ENCODE measurements at places on chromosomes 3 and 15.

GRCh38 chr15:97759363-97759762, 201.1 kb upstream of the ARRDC4 start:
- DNase-seq, result no peak

DNA sequence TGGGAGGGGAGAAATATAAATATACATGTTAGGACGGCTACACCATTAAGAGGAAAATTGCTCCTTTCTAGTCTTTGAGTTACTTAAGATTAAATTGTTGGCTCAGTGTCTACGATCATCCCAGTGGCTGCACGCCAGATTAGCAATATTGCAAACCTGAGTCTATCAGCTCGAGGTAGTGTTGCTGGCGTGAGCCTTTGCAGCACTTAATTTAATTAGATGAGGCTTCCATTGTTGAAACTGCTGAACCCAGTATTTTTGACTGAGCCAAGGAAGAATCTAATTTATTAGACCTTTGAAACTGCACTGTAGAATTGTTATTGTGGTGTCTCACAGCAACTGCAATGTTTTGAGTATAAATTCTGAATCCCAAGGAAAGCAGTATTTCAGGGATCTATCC, 782.4 kb upstream of the ROBO1 start:
- no peak for DNase-seq

DNA sequence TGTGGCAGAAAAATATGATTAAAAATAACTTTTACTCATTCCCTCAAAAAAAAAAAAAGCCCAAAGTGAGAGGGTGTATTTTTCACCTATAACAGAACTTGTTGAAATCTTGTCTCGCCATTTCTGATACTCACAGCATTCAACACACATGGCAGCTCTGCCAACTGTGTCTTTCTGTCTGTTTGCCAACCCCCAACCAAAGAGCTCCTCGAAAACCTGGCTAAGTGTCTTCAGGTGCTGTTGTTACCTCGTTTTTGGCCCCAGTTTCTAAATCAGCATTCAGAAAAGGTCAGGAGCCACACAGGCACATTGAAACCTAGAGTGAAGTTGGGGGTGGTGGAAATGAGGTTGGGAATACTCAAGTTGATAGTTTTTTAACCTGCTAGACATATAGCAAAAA, 123.5 kb downstream of the TMEM108 start:
- DNase-seq, result no peak

GRCh38 chr3:146256851-146257486, 6.1 kb upstream of the PLSCR4 start:
- DNase-seq, result no peak

GRCh38 chr15:66724732-66725463, 22.9 kb downstream of the SMAD6 start:
- DNase-seq, result no peak

GRCh38 chr3:3860235-3860634, 61.0 kb downstream of the LRRN1 start:
- no peak for DNase-seq

- no peak for DNase-seq
These were observed at the start of gene NR2E3 for GRCh38 chr15:71810256-71811035. Gene NR2E3, plus strand, starts transcription at chr15:71810554. Its CDS starts 190 bp downstream, at chr15:71810744.

- no peak for DNase-seq
These were observed 71.3 kb downstream of the RAB11A start for GRCh38 chr15:65940618-65940909.

DNA sequence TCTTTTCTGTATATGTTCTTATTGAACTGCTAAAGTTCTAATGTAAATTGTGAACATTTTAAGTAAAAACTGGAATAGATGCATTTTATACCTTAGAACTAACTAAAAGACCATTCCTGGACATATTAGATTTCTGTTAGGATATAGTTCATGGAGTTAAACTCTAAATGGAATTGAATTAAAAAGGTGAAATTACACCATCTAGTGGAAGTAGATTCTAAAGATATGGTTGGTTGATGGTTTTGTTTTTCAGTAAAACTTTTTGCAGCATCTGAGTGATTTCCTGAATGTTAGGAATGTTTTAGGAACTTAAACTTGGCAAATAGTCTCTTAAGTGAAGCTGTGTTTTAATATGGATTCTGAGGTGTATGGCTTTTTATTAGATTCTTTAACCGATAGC, 96.8 kb downstream of the SLMAP start:
- no peak for DNase-seq

DNA sequence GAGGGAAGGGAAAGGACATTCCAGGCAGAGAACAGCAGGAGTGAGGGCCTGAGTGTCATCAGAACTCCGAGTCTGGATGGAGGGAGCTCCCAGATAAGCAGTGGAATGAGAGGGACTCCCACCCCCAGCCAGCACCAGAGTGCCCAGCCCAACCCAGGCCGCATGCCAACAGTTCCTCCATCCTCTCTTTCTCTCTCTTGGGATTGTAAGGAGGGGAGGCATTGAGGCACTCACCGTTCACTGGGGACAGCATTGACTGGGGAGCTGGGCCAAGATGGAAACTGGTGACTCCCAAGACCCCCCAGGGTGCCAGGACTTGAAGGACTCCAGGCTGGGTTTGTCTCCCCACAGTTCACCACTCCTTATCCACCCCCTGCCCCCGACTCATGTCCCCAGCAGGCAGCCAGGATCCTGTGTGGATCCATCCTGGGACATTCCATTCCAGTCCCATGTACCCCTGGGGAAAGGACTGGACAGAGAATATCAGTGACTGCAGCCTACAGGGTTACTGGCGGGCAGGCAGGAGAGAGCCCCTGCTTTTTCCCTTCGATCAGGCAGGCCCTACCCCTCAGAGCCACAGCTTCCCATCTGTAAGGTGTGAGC, 15.7 kb downstream of the PTH1R start:
- no peak for DNase-seq

DNA sequence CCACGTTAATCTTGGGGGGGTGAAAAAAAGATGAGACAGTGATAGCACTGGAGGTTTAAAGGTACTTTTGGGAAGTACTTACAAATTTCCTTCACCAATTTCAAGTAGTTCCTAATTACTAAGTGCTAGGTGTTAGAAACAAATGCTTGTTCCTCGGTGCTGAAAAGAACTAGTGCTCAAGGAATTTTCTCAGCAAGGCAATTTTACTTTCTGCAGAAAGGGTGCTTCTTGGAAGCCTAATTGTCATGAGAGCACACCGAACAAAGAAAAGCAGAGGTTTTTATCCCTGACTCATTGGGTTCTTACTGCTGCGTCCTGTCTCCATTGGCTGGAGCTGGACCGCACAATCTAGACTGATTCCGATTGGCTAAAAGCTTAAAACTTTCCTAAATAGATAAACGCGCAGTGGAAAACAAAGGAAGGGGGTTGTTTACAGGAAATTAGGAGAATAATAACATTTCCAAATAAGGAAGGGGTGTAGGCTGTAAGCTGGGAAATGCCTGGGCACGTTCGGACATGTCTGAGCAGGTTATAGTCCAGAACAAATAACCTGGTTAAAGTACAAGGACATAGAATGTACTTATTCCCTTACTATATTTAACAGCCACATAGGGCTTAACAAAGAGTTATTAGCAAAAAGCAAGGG, 49.6 kb downstream of the CHD2 start:
- no peak for DNase-seq

- DNase-seq, result no peak
These were observed 65.9 kb upstream of the KLF13 start for GRCh38 chr15:31260646-31261265.

DNA sequence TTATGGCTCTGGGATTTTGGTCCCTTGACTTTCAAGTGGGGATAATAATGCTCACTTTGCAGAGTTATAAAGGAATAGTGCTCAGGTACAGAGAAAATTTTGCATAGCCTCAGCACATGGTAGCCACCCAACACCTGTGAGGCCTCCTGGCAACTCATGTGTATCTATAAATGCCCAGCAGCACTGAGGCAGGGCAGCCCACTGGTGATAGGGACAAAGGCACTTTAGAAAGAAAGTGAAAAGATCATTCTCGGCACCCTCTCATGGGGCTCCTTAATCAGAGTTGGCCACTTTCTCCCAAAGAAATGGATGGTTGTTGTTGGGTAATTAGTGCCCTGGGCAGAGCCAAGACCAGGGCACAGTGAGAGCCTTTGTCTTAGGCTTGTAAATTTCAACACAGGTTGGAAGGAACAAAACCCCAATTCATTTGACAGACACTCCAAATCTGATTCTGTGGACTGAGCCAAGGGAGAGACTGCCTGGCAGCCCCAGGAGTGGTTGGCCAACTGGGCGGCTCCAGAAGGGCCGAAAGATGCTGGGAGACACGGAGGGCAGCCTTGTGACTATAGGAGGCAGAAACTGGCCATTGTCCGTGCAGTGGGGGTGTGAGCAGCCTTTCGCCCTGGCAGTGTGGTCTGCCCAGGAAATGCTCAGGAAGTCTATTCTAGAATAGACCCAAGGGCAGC, 213.2 kb upstream of the RGMA start:
- DNase-seq, result no peak

- DNase-seq, result no peak
These were observed 407.4 kb downstream of the NTRK3 start for GRCh38 chr15:87849181-87849580.

- peak; percentile 61 for DNase-seq
These were observed 794 bp downstream of the LRIG1 start for GRCh38 chr3:66499881-66500575.

DNA sequence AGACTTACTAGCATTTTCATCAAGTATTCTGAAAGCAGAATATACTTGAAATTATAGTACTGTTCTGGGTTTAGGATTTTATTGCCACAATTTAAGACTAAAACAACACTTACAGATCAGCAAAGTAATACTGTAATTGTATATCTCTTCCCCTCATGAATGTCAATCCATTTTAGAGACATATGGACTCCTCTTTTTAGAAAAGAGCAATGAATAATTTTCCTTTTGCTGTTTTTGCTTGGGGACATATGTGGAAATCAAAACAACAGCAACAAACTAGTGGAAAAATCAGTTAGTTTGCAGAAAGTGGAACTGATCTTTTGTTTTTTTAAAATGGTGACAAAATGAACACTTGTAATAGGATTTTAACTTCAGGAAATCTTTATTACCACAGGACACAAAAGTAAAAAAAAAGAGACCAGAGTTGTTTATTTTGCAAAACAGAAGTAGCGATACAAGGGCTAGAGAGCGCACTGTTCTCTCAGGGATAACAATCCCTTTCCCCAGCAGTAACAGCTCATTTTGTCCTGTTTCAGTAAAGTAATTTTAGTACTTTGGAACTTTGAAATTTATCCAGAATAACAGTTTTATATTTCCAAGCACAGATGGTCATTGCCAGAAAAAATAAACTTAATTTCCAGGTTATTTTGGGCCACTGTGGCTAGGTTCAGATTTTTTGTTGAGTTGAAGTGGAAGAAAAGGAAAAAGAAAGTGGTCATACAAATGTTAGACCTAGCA, 17.1 kb downstream of the LEKR1 start:
- no peak for DNase-seq

DNA sequence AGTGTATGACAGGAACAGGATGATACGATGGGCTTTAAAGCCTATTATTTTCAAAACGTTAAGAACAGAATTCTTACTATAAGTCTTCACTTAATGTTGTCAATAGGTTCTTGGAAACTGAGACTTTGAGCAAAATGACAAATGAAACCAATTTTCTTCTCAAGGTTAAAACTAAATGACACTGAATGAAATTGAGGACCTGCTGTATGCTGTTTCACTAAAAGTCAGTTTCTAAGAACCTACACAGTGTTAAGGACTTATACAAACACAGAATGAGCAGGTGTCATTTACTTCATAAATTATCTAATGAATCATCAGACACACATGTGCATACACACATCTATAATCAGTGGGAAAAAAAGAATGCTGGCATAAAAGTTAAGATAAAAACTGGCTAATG, 106.9 kb downstream of the RFTN1 start:
- no peak for DNase-seq

DNA sequence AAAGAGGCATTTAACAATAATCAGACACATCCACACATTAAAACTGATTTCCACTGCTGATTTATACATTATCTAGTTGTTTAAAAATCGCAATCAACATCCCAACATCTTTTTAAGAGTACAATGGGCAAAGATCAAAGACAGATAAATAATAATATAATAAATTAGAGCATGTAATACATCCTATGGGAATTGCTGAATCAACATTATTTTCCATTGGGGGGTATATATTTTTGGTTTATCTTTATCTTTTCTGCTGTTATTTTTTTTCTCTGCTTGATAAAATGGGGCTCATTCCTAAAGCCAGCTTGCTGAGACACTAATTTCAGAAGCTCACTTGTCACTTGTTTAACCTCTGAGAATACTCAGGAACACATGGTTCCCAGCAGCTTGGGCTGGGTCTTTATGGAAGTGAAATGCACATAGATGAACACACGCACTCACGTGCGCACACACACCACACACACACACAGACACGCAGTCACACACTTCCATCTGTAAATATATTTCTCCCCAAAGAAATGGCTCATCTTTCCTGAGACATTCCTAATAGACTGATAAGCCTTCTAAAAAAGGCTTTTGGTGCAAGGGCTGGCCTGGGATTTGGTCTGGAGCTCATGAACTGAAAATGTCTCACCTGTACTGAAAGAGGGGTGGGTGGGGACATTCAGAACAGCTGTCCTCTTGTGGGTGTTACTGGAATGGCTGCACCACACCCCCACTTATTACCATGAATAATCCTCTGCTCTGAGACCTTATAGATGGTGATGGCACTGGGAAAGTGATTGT, 3.5 kb upstream of the PPIB start:
- no peak for DNase-seq

DNA sequence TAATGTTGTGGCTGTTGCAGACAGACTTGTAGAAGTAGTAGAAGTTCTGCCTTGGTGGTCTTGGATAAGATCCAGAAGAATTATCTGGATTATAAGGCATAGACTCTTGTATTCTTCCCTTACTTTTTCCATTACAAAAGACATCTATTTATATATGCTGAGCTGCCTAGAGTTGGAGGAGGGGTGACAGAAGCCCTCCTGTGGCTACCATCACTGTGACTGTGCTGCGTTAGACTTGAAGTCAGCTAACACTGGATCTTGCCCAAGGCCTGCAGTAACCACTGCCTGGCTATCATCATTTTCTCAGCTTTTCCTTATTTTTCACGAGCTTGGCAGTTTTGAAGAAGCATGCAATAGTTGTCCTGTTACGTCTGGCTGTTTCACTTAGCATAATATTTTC, 684.8 kb upstream of the BCHE start:
- DNase-seq, result no peak

- no peak for DNase-seq
These were observed 185.7 kb upstream of the CTDSPL start for GRCh38 chr3:37675833-37676596.

DNA sequence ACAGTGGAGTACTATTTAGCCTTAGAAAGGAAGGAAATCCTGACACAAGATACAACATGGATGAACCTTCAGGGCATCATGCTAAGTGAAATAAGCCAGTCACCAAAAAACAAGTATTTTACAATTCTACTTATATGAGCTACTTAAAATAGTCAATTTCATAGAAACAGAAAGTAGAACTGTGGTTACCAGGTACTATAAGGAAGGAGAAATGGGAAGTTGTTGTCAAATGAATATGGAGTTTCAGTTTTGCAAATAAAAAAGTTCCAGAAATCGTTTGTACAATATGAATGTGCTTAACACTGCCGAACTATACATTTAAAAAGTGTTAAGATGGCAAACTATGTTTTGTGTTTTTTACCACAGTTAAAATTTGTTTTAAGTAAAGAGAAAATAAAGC, 26.8 kb downstream of the TRANK1 start:
- no peak for DNase-seq

- no peak for DNase-seq
These were observed 180.4 kb downstream of the GOLGA8K start for GRCh38 chr15:32222716-32223115.

Measured in stimulated activated CD4-positive, alpha-beta T cell treated with anti-CD3 and anti-CD28 coated beads, Interleukin-2, amount 100 ng/mL, for 24 hours (primary cell).